ENCODE measurements at places on chromosomes 2 and 18. TPM values are rescaled to one million over a fixed set of nuclear protein-coding genes. Genes with fewer than 3 reads are reported as not detected.
A peak's percentile ranks its signal among the peaks of the same experiment; 100 is the strongest.

- DNase-seq, result no peak
Observed at GRCh38 chr2:145792745-145793144, 1272.8 kb upstream of the ZEB2 start.

DNA sequence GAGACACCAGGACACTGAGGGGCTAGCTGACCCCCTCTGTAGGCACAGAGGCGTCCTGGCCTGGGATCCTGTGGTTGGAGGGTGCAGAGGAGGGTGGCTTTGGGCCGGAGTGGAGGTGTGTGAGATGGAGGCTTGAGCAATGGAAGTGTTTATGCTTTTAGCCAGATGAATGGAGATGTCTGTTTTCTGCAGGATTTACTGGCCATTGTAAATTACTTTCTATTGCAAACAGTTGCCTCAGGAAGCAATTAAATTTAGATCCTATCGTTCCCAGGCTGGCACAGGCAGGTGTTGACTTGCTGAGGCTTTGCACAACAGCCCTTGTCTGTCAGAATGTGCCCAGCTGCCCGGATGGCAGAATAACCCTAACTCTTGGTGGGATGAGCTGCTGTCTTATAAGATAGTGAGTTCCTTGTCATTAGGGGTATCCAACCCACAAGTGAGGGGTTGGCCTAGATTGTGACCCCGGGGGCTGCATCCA, 1.8 kb upstream of the ARID5A start:
- DNase-seq, result peak; percentile 45

GRCh38 chr2:171652416-171652785, 34.9 kb upstream of the DYNC1I2 start:
- DNase-seq, result no peak

GRCh38 chr2:54522624-54523281, 66.6 kb downstream of the SPTBN1 start:
- no peak for DNase-seq

SLC8A1 gene
- 35.9 TPM for total RNA-seq

PIEZO2 gene
- 2.3 TPM for total RNA-seq

MOCOS gene
- 1.7 TPM for total RNA-seq

MREG gene
- 2.5 TPM for total RNA-seq

RNF149 gene
- total RNA-seq, result 92.1 TPM

ALPP gene
- total RNA-seq, result not detected

All from aorta (tissue), 5 donors.